Esophagus muscularis mucosa (tissue), 4 donors: ENCODE measurements at places on chromosomes 12 and 14. TPM values are rescaled to one million over a fixed set of nuclear protein-coding genes. Genes with fewer than 3 reads are reported as not detected.

EPYC gene
- not detected for total RNA-seq

THTPA gene
- total RNA-seq = 19.7 TPM

- H3K4me1 ChIP-seq = no peaks in the 10 kb centered on the region
- no peak overlapping the region for H3K27ac ChIP-seq
- no peaks in the 10 kb centered on the region for H3K36me3 ChIP-seq
- no peak overlapping the region for H3K4me3 ChIP-seq
These were observed 620.1 kb downstream of the NRXN3 start for GRCh38 chr14:78790271-78790670.

DNA sequence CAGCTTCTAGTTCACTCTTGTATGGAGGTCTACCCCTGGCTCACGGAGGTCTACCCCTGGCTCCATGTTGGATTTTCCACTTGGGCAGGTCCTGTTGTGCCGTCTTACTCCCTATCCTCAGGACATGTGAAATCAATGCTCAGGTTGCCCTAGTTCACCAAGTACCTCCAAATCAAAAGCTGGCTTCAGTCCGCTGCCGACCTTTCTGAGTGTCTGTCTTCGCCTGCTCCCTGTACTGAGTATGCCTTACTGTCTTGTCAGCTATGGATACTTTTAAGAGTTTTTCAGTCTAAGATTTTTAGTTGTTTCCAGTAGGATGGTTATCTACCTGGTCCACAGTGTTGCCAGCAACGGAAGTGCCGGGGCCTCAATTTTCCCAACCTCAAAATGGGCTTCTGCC, 40.1 kb upstream of the BCL11B start:
- H3K36me3 ChIP-seq = no peaks in the 10 kb centered on the region
- H3K4me3 ChIP-seq = no peak overlapping the region
- no peaks in the 10 kb centered on the region for H3K27me3 ChIP-seq
- no peaks in the 10 kb centered on the region for H3K4me1 ChIP-seq
- H3K27ac ChIP-seq = no peak overlapping the region

DNA sequence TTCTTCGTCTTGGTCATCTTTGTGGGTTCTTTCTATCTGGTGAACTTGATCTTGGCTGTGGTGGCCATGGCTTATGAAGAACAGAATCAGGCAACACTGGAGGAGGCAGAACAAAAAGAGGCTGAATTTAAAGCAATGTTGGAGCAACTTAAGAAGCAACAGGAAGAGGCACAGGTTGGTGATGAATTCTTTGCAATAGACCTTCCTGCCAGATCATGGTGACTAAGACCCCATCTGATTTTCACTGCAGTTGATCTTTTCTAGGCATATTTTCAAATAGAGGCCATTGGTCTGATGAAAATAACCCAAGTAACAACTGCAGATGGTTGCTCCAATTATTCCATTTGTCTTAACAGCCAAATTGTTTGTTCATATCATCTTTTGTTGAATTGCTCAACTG, 114.4 kb downstream of the SCN8A start:
- H3K36me3 ChIP-seq = no peaks in the 10 kb centered on the region
- H3K27ac ChIP-seq = no peak overlapping the region
- no peaks in the 10 kb centered on the region for H3K27me3 ChIP-seq
- H3K4me1 ChIP-seq = no peaks in the 10 kb centered on the region

DNA sequence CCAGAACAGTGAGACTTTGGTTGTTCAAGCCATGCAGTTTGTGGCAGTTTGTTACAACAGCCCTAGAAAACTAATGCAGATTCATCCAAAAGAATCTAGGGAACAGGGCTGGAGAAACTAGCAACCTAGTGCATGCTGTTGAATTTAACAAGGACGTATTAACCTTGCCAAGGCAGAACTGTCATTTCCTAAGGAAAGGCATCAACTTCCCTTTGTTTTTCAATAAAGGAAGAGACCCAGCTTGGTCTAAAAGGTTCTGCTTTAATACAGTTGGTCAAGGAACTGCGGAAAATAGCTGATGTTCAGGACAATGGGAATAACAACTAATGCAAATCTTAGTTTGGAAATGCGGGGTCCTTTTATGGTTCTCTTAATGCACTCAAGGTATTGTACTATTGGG, 11.5 kb downstream of the AK7 start:
- no peak overlapping the region for H3K27ac ChIP-seq
- no peaks in the 10 kb centered on the region for H3K27me3 ChIP-seq
- no peaks in the 10 kb centered on the region for H3K36me3 ChIP-seq
- DNase-seq = no peak
- no peaks in the 10 kb centered on the region for H3K4me1 ChIP-seq

DNA sequence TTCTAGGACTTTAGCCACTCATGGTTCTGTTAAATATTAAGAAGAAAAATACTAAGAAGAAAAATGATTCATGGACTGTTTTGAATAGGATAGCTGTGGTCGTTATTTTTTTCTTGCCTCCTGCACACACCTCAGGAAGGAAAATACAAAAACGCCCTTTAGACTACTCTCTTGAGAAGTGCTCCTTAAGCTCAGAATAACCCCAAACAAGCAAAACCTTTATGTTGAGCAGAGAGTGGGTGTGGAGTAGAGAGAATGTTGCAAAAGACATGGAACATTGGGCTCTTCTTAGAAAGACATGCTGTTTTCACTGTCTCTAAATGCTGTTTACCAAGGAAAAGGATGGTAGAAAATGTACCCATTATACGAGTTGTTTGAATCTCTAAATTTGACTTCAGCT, 140.3 kb downstream of the LMNTD1 start:
- H3K36me3 ChIP-seq = no peaks in the 10 kb centered on the region
- DNase-seq = no peak
- H3K4me1 ChIP-seq = no peaks in the 10 kb centered on the region
- H3K4me3 ChIP-seq = no peak overlapping the region
- H3K27me3 ChIP-seq = no peaks in the 10 kb centered on the region

GRCh38 chr14:77641534-77642341, 25.3 kb upstream of the SPTLC2 start:
- H3K4me3 ChIP-seq = peak overlapping the region; percentile 53
- no peaks in the 10 kb centered on the region for H3K27me3 ChIP-seq
- DNase-seq = no peak
- peak overlapping the region; percentile 74 for H3K27ac ChIP-seq
